Hematopoietic multipotent progenitor cell treated with erythropoietin and hydrocortisone succinate and interleukin-3 and kit ligand, for 8 days (in vitro differentiated cells): ENCODE measurements at places on chromosomes 5 and 9.

DNA sequence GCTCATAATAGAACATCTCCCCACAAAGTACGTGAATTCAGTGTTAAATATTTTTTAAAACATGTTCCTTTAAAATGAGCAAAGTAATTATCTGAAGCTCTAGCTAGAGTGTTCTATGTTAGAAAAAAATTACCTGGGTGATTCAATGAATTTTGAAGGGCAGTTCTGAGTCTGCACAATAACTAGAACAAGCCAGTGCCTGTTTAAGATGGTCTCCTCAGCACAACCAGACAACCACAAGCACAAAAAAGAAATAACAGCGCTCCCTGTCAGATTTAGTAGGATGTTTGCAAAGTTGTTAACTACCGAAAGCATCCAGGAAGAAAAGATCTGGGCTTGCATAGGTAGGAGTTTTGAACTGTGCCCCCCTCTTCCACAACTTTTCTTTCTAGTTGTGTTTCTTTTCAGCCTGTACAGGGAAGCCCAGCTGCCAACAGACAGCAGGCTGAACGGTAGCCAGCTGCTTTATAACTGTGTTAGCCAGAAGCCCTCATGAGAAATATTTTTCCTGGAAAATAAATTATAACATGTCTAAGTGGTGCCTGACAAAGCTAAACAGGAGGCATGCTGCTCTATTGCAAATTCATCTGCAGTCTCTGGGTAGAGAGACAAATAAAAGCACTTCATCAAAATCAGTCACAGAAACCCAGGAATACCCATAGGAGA is 1026.9 kb downstream of the MAT2B start:
- no peak for DNase-seq

- peak; percentile 79 for DNase-seq
Measured at GRCh38 chr5:95664204-95664786, 17.7 kb downstream of the RFESD start.

- no peak for DNase-seq
Measured at GRCh38 chr9:77809552-77809951, 161.4 kb upstream of the GNA14 start.

DNA sequence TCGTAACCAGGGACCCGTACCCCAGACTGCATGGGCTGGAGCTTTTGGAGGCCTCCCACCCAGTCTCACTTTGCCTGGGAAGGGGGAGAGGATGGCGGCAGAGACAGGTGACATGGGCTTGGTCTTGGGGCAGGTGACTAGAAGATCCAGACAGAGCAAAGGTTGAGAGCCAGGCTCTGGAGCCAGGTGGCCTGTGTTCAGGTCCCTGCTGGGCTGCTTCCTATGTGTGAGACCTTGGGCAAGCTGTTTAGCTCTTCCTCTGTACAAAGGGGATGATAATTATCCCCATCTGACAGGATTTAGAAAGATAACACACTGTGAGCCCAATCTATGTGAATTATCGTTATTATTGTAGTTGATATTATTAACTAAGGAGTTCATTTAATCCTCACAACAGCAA is 16.1 kb upstream of the NDST1 start:
- DNase-seq = no peak

DNA sequence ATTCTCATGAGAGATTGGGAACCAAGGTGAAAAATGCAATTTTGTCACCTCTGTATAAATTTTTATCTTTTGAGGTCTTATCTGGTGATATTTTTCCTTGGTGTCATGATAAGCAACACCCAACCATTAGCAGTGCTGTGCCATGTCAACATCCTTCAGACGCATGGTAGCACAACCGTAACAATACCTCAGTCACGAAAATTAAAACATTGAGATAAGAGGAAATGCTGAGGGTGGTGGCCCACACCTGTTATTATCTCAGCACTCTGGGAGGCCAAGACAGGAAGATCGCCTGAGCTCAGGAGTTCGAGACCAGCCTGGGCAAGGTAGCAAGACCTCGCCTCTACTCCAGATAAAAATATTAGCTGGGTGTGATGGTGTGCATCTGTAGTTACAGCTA is 32.7 kb downstream of the SLC46A2 start:
- DNase-seq = no peak

DNA sequence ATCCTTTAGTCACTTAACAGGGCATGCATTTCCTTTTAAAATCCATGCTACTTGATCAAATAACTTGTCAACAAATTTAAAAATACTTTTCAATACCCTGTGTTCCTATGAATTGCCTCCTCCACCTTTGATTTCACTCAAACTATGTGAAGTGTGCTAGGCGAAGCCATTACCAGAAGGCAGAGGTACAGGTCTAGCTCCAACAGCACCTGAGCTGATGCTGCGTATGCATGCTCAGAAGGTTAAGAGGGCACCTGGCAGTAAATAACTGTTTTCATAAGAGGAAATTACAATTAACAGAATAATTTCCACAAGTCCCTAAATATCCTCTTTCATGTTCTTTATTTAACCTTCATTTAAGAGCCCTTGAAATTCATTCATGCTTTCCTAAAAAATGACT is 251.8 kb downstream of the EFNA5 start:
- DNase-seq = no peak

- peak; percentile 42 for DNase-seq
Measured at GRCh38 chr9:95131023-95131943, 186.2 kb downstream of the FANCC start.

DNA sequence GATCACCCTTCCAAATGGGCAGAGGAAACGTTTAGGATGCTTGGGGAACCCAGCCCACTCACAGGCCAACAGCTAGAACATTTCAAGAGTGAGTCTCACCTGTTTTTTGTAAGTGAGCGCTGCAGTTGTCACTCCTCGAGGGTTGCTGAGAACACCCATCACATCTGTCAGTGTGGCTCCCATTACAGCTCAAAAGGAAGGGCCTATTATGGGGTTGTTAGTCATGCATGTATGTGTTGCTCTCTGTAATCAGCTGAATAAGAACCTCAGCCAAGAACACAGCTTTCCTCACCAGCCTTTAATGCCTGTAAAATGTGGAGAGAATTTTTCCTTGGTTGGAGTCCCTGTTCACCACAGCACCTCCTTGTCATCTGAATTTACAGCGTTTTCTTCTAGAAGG is 196.3 kb upstream of the KLF4 start:
- no peak for DNase-seq
